ENCODE measurements at places on chromosomes 5 and 9.

GRCh38 chr9:130385257-130385656 lies 59.5 kb upstream of the ASS1 start:
- no peak for DNase-seq

DNA sequence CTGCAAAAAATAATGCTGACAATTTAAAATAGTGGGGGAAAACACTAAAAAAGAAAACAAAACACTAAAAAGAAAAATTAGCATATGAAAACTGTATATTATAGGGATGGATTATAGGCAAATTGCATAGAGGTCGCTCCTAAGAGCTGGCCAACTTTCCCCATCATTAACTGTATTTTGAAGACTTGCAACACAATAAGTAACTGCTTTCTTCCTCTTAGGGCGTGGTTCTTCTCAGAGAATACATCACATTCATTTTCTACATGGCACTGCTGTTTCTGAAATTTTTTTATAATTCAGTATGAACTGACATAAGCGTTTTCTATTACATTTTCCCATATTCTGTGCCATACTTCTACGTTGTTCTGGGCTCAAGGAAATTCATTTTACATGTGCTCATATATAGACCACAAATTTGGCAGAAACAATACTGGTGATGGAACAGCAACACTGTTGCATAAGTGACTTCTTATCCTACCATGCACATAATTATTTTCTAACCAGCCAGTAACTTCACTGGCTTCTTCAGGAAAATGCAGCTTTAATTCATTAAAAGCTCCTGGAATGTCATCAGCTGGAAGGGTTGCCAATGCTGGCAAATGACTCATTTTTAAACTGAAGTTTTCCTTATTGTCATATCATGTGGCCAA lies 171.2 kb upstream of the DMAC1 start:
- no peak for DNase-seq

DNA sequence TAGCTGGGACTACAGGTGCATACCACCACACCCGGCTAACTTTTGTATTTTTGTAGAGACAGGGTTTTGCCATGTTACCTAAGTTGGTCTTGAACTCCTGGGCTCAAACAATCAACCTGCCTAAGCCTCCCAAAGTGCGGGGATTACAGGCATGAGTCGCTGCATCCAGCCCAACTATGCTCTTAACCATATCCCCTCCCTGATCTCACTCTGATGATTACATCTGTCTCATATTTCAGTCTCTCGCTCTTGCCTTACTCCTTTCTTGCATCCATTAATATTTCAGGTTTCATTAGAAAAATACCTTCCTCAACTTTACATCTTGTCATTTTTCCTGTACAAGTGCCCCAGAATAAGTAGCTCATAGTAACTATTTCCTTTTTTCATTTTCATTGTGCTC lies 61.0 kb upstream of the BASP1 start:
- no peak for DNase-seq

DNA sequence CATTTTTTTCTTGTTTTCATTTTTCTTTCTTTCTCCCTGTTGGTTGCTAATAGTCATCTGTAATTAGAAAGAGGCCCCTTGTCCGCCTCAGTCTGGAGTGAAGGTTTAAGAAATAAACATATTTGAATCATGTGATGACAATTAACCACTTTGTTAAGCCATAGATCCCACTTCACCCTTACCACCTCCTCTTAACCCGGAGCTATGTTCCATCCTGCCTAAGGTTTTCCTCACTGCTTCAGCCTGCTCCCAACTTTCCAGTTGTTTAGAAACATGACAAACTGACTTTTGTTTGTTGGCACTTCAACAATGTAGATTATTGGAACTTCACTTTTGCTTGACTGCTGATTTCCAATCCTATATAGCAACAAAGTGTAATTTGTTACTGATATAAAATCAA lies 37.4 kb upstream of the SSBP2 start:
- no peak for DNase-seq

DNA sequence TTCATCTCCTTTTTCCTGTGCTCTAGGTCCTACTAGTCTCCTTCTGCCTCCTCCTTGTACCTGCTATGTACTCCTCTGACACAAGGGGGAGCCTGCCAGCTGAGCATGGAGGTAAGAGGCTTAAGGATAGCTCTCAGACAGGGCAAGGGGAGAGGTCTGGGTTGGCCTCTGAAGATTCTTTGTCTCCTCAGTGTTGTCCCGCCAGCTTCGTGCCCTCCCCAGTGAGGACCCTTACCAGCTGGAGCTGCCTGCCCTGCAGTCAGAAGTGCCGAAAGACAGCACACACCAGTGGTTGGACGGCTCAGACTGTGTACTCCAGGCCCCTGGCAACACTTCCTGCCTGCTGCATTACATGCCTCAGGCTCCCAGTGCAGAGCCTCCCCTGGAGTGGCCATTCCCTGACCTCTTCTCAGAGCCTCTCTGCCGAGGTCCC lies 3.8 kb downstream of the CREB3 start:
- peak; percentile 80 for DNase-seq

All from CD4-positive, alpha-beta T cell treated with Interleukin-12 subunit alpha and Interleukin-12 subunit beta, for 1 hour (primary cell).